ENCODE measurements at places on chromosomes 3 and 15.
A peak's percentile ranks its signal among the peaks of the same experiment; 100 is the strongest.

- DNase-seq = no peak
Measured at GRCh38 chr15:33330931-33331330, 20.2 kb downstream of the RYR3 start.

- no peak for DNase-seq
Measured at GRCh38 chr3:185457376-185457775, 41.5 kb downstream of the TMEM41A start.

- DNase-seq = no peak
Measured at GRCh38 chr3:66442254-66443117, 58.3 kb downstream of the LRIG1 start.

DNA sequence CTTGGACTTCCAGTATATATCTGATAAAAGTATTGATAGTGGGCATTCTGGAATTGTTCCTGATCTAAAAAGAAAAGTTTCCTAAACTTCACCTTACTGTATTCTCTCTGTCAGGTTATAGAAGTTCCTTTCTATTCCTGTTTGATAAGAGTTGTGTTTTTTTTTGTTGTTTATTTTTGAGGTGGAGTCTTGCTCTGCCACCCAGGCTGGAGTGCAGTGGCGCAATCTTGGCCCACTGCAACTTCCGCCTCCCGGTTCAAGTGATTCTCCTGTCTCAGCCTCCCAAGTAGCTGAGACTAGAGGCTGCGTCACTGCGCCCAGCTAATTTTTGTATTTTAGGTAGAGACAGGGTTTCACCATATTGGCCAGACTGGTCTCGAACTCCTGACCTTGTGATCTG lies 13.1 kb downstream of the BLM start:
- no peak for DNase-seq

- no peak for DNase-seq
Measured at GRCh38 chr3:98029083-98029482, 6.0 kb downstream of the GABRR3 start.

GRCh38 chr3:150379469-150379868 lies 28.6 kb upstream of the TSC22D2 start:
- DNase-seq = no peak

DNA sequence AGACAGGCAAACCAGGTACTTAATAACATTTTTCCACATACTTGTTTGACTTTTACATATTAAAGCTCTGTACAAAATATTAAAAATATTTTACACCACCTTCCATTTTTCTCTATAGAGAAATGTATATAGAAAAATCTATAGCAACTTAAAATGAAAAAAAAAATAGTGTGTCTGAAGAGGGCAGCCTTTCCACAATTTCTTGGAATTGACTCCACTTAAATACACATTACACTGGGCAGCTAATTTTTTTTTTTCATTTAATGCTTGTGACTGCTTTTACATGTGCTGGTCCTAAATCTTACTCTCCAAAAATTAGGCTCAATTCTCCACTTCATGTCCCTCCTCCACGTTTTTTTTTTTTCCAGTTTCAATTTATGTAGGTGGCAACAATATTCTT lies 427.0 kb upstream of the RBMS3 start:
- no peak for DNase-seq

DNA sequence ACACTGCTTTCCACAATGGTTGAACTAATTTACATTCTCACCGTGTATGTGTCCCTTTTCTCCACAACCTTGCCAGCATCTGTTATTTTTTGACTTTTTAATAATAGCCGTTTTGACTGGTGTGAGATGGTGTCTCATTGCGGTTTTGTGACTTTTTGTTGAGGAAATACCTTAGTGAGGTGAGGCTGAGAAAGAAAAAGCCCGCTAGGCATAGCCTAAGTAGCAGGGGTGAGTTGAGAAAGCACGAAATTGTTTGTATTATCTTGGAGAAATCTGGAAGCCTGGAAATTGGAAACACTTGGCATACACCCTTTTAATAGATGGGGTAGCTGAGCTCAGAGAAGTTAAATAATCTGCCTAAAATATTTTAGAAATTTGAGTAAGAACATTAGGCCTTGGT lies 61.5 kb upstream of the CFAP161 start:
- no peak for DNase-seq

GRCh38 chr3:27105904-27106303 lies 263.3 kb downstream of the NEK10 start:
- DNase-seq = no peak

DNA sequence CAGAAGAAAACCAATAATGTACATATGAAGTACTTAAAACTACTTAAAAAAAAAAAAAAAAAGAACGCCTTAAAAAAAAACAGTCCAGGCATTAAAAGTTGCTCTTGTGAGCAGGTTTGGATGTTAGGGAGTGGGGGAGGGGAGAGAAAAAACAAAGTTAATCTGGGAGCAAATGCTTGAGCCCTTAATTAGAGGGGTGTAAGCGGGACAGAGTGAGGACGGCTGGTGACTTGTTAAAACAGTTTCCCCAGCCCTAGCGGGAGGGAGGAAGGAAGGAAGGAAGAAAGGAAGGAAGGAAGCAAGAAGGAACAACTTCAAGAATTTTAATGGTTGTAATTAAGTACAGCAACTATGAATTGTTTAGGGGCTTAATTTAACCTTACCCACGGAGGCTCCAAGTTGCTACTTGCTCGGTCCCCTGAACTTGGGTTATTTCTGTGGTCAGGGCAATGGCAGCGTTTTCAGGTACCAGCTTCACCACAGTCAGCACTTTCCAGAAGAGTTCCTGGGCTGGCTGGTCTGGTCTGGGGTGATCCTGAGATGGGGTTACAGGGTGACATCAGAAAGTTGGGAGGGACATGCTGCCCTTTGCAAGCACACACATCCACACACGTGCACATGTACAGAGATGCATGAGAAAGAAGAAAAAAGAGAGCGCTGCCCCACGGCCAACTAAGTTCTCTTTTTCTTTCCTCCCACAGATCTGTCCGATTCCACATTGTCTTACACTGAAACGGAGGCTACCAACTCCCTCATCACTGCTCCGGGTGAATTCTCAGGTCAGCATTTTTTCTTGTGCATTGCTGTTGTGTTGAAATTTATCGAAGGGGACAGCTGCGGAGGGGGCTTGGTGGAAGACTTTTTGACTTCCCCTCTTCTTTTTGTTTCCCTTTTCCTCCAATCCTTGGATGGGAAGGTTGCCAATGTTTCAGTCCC lies 14.0 kb downstream of the SMAD6 start:
- no peak for DNase-seq

DNA sequence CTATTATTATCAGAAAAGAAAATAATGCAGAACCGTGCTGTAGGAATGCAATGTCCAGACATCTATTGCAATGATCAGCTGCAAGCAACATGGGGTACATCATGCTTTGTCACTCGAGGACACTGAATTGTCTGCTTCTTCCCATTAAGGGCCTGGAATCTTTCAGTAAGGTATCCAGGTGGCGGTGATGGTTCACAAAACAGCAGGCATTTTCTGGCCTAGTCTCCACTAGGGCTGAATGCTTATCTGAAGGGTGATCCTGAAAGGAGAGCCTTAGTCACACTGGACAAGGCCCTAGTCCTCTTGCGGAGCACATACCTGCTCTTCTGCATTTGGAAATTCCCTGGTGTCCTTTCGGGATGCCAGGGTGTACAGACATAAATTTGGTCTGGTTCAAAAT lies 21.2 kb downstream of the ITPR1 start:
- DNase-seq = no peak

GRCh38 chr15:43260011-43260615 lies 6.6 kb downstream of the TGM5 start:
- DNase-seq = no peak

DNA sequence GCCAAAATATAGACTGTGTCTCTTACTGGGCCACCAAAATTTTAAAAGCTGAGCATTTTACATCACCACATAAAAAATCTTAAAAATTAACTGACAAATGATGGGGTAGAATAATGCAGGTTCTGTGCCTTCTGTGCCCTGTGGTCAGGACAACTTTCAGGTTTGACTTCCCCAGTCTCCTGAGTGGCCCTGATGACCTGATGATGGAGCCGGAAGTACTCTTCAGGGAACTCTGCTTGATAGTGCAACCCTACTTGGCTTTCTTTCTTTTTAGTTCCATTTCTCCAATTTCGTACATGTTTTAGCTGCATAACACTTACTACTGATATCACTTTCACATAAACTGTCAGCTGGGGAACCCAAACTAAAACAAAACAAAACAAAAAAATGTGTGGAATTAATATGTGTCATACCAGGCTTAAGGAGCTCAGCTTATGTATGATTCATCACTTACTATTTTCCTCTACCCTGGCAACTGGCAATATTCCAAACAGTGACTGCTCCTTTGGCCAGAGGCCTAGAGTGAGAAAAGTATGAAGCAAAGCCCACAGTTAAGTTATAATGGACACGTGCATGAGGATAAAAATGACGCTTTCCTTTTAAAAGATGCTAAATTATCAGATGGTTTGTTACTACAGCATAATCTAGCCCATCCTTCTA lies 194.3 kb downstream of the BCHE start:
- no peak for DNase-seq

DNA sequence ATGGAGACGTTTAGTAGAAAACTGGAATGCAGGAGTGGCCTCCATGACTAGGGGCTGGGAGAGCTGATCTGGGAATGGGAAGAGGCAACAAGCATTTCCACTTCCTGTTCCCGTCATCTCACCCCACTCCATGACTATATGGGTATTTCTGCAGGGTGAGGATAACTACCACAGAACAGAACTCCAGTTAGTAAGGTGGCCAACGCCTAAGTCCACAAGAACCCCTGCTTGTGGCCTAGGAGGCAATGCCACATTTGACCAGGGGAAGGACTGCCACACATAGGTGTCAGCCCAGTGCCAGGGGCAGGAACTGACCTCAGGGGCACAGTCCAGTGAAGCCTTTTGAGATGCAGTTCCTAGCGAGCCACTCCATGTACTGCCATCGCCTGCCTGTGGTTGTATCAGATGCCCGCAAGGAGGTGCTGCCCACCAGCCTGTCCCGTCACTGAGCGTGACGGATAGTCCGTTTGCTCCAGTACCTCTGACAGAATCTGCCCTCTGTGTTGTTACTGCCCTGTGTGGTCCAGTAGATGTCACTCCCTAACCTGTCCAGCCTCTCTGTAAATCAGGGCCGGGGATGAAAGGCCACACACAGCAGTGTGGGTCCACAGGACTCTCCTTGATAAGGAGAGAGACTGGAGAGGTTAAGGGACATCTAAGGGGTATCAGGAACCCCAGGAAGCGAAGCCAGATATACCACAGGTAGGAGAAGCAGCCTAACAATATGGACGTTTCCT lies 3.5 kb upstream of the MTFMT start:
- DNase-seq = no peak

- peak; percentile 69 for DNase-seq
Measured at GRCh38 chr15:88623061-88623460, 1.9 kb downstream of the AEN start.
